ENCODE measurements at places on chromosomes 11 and 22. TPM values are rescaled to one million over a fixed set of nuclear protein-coding genes. Genes with fewer than 3 reads are reported as not detected.

The OR5M11 gene
- total RNA-seq = not detected

The OR10A2 gene
- not detected for total RNA-seq

The ST14 gene
- total RNA-seq = 1.8 TPM

The PAK1 gene
- 38.2 TPM for total RNA-seq

The CLMP gene
- 1.5 TPM for total RNA-seq

The GATD1 gene
- total RNA-seq = 229 TPM

The RBMXL2 gene
- total RNA-seq = 0.10 TPM

The TNNI2 gene
- total RNA-seq = 0.46 TPM

The PATE4 gene
- total RNA-seq = not detected

The CADM1 gene
- total RNA-seq = 3.9 TPM

The LSP1 gene
- 0.90 TPM for total RNA-seq

The MRGPRX4 gene
- not detected for total RNA-seq

The CSF2RB gene
- total RNA-seq = not detected

The CARS1 gene
- 120 TPM for total RNA-seq

The C22orf31 gene
- total RNA-seq = not detected

The MYRF gene
- total RNA-seq = 2.8 TPM

The OR4D5 gene
- total RNA-seq = not detected

The SLC5A12 gene
- not detected for total RNA-seq

The GRIA4 gene
- total RNA-seq = not detected

The OLFML1 gene
- not detected for total RNA-seq

The SMC1B gene
- total RNA-seq = 0.10 TPM

The UPK3A gene
- total RNA-seq = not detected

The GDPD4 gene
- total RNA-seq = not detected

The CYB5R2 gene
- 46.3 TPM for total RNA-seq

The ANO1 gene
- total RNA-seq = 2.3 TPM

The OR52I2 gene
- total RNA-seq = not detected

The IFITM10 gene
- 18.0 TPM for total RNA-seq

The CCDC89 gene
- 1.7 TPM for total RNA-seq

The CARD18 gene
- 8.1 TPM for total RNA-seq

The KDELR3 gene
- total RNA-seq = 11.6 TPM

The SYCE3 gene
- total RNA-seq = not detected

The KMT2A gene
- 139 TPM for total RNA-seq

The LRRN4CL gene
- total RNA-seq = 0.13 TPM

The SLCO2B1 gene
- 0.77 TPM for total RNA-seq

The SELENOM gene
- total RNA-seq = 84.4 TPM

The OR5M10 gene
- total RNA-seq = not detected

The RGL4 gene
- total RNA-seq = not detected

The NXPE4 gene
- not detected for total RNA-seq

The LDHAL6A gene
- total RNA-seq = not detected

The IL10RA gene
- total RNA-seq = 0.41 TPM

The CEP164 gene
- 75.4 TPM for total RNA-seq

The INS gene
- total RNA-seq = not detected

The ABTB2 gene
- 22.7 TPM for total RNA-seq

The COX8A gene
- 613 TPM for total RNA-seq

The MED15 gene
- total RNA-seq = 59.3 TPM

The GLYATL2 gene
- not detected for total RNA-seq

The GALR3 gene
- total RNA-seq = not detected

The B3GAT1 gene
- total RNA-seq = 0.10 TPM

The RIMBP3C gene
- total RNA-seq = 0.90 TPM

The OR51I1 gene
- total RNA-seq = not detected

The GGT5 gene
- 3.6 TPM for total RNA-seq

The TMEM41B gene
- total RNA-seq = 126 TPM

The MRGPRE gene
- 0.13 TPM for total RNA-seq

The IPO7 gene
- total RNA-seq = 273 TPM

The WNT7B gene
- 52.1 TPM for total RNA-seq

The C11orf16 gene
- 0.15 TPM for total RNA-seq

All from Panc1 (cell line).